ENCODE measurements at places on chromosomes 1 and 21. TPM values are rescaled to one million over a fixed set of nuclear protein-coding genes. Genes with fewer than 3 reads are reported as not detected.

Gene ZNF683
- 0.40 TPM for polyA plus RNA-seq

Gene XCL2
- not detected for polyA plus RNA-seq

Gene C1orf116
- 11.7 TPM for polyA plus RNA-seq

Gene NBPF20
- polyA plus RNA-seq: 1.1 TPM

Gene NBL1
- polyA plus RNA-seq: 28.2 TPM
